ENCODE measurements at places on chromosomes 11 and 22.

DNA sequence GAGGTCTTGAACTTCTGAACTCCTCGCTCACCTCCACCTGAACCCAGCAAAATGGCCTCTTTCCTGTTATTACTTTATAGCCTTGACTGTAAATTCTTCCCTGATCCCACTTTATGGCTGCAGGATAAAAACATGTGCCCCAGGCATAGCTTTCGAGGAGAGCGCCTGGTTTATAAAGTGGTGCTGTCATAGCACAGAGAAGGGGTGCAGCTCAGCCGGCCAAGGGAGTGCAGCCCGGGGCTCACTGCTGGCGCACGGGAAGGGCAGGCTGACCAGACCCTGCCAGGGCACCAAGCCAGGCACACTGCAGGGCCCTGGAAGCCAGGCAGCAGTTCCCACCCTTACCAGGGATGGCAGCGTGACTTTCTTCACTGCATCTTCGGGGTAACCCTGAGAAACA lies 50.9 kb downstream of the ISX start:
- H3K4me1 ChIP-seq: no peaks in the 10 kb centered on the region
- H3K4me3 ChIP-seq: no peak overlapping the region
- no peaks in the 10 kb centered on the region for H3K36me3 ChIP-seq
- no peak overlapping the region for H3K27ac ChIP-seq
- ATAC-seq: no peak

DNA sequence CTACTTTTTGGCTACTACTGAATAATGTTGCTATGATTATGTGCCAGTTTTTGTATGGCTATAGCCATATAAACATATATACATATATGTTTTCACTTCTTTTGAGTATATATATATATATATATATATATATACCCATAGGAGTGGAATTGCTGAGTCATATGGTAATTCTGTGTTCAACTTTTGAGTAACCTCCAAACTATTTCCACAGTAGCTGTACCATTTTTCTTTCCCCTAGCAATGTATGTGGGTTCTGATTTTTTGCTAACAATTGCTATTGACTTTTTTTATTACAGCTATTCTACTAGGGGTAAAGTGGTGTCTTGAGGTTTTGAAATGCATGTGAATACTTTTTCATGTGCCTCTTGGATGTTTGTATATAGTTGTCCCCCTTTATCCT lies 30.4 kb downstream of the CBL start:
- no peaks in the 10 kb centered on the region for H3K27me3 ChIP-seq
- peak; percentile 81 for ATAC-seq
- H3K36me3 ChIP-seq: peaks cover 75% of the 10 kb centered on the region
- H3K4me1 ChIP-seq: peaks cover 39% of the 10 kb centered on the region
- H3K27ac ChIP-seq: peak overlapping the region; percentile 85

DNA sequence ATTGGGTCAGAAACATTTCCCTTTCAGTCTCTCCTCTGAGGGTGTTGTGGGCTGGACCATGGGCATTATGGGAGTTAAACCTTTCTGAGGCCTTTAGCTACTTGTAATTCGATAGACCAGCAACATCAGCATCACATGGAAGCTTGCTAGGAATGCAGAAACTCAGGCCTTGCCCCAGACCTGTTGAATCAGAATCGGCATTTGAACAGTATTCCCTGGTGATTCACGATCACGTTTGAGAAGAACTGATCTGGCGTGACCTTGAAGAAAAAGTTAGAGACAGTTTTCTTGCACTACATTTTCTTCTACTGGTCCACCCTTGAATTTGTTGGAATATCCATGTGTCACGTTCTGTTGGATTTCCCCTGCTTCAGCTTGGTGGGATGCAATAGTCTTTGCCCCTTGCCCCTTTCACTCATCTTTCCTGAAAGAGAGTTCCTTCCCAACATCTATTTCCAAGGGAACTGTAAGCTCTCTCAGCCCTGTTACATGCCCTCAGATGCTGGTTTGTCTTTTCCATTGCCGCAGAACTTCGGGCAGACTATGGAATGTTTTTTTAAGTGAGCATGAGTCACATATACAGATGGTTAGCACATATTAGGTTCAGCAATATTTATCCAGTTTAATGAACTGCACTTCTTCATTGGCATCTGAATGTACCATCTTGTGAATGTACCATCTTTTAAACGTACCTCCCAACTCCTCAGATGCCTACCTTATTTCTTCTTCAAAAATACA lies 23.9 kb downstream of the EHF start:
- no peaks in the 10 kb centered on the region for H3K4me1 ChIP-seq
- H3K27ac ChIP-seq: no peak overlapping the region
- no peaks in the 10 kb centered on the region for H3K36me3 ChIP-seq
- H3K4me3 ChIP-seq: no peak overlapping the region
- peaks cover 30% of the 10 kb centered on the region for H3K27me3 ChIP-seq

- H3K27me3 ChIP-seq: no peaks in the 10 kb centered on the region
- no peak overlapping the region for H3K27ac ChIP-seq
- no peak overlapping the region for H3K4me3 ChIP-seq
- ATAC-seq: no peak
- H3K4me1 ChIP-seq: no peaks in the 10 kb centered on the region
- H3K36me3 ChIP-seq: peaks cover 8% of the 10 kb centered on the region
Measured at GRCh38 chr11:113378692-113379091, 8.9 kb upstream of the ANKK1 start.

DNA sequence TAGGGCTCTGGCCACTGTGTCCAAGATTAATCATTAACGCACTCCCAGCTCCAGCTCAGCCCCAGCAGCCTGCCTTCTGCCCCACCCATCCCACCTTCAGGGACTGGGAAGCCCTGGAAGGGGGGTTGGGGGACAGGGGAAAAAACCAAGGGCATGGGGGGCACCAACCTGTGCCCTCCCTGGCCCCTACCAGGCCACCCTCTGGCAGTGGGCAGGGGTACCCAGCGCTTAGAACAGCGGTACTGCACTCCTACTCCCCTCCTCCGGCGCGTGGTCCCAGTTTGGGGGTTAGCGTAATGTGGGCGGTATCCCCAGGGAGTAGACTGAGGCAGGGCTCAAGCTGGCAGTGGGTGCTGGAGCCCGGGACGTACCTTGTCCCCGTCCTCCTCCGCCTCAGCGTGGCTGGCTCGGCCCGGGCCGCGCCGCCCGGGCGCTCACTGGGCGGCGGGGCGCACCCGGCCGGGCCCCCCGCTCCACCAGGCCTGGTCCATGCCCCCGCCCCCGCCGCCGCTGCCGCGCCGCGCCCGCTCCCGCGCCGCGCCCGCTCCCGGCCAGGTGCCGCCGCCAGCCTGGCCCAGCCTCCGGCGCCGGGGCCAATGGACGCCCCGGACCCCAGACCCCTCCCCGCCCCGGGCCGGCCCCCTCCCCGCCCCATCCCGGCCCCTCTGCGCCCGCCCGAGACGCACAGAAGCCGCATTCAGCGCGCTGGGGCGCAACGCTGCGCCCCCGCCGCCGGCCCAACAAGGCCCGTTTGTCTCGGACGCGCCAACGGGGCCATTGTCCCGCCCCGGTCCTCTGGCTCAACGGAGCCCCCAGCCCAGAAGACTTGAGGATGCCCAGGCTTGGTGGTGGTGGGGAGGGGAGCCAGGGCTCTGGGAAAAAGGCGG lies at the start of gene GAL3ST1:
GAL3ST1 (minus strand) TSS at position 571 of the 887 bp plus-strand sequence. CDS start 17,273 bp downstream, outside the sequence.
- no peaks in the 10 kb centered on the region for H3K4me1 ChIP-seq
- ATAC-seq: no peak
- H3K27me3 ChIP-seq: no peaks in the 10 kb centered on the region
- H3K27ac ChIP-seq: no peak within 1 kb of the TSS
